Activated T-helper 17 cell treated with anti-CD3 and anti-CD28 coated beads, Interleukin-2, amount 50 U/mL, for 72 hours (primary cell): ENCODE measurements at places on chromosomes 5 and 9. TPM values are rescaled to one million over a fixed set of nuclear protein-coding genes. Genes with fewer than 3 reads are reported as not detected.

The ZNF366 gene
- not detected for total RNA-seq

DNA sequence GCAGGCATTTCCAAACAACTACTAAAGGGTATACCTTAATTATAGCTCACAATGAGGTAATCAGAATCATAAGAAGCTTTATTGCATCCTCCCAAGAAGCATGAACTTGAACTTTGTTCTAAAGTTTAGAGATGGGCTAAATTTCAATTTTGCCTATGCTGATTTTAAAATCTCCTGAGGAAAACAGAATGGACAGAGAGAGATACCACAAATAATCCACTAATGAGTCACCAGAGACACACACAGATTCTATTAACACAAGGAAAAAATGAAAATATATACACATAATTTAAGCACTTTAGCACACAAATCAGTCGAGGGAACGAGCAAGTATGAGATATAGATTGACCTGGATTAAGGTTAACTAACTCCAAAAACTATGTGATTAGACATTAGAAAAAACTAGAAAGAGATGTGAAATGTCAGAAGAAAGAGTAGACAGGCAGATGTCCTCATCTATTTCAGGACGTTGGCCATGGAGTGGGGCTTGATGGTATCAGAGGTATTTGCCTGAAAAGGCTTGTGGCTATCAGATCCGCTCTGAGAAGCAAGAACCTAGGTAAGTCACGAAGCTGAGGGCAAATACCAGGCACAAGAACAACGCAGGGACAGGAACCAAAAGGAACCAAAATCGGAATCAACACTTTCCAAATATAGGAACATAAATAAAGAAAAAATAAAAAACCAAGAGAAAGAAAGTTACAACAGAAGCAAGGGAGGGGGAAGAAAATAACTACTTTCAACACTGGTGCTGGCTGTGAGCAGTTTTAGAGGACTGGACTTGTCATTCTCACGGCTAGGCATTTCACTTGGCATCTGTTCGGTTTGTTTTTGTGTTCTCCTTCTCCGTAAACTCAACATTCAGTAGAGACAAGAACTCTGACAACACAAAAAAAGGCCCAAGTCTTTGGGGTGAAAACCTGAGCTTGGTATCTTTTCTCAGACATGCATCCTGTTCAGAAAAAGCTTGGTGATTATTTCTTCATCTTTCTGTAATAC, 294.6 kb upstream of the PUM3 start:
- ATAC-seq = no peak

GRCh38 chr5:166340039-166340438, 1951.4 kb upstream of the WWC1 start:
- no peak for ATAC-seq

DNA sequence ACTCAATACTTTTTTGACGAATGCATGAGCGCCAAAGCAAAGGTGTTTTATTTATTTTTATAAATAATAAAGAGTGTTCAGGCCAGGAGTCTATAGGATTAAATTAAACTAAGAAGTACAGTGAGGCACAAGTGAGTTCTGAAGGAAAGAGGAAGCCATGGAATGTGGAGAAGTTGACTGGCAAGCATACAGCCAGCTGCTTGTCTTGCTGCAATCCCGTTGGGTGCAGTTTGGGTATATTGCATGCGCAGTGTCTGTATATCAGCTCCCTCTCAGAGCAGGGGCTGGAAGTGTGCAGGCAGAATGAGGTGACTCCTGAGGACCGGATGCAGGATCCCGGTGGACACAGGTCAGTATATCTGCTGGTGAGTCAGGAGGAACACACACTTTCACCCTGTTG, 315.6 kb downstream of the ZSWIM6 start:
- no peak for ATAC-seq

- no peak for ATAC-seq
Observed at GRCh38 chr9:97419309-97419867, 7.5 kb downstream of the TDRD7 start.
